ENCODE measurements at places on chromosomes 3 and 15. TPM values are rescaled to one million over a fixed set of nuclear protein-coding genes. Genes with fewer than 3 reads are reported as not detected.

CCR3 gene
- not detected for total RNA-seq

GPR156 gene
- total RNA-seq: 0.29 TPM

PEX5L gene
- 1.4 TPM for total RNA-seq

FAM107A gene
- total RNA-seq: 55.1 TPM

DZIP3 gene
- total RNA-seq: 15.0 TPM

EFCC1 gene
- total RNA-seq: 1.1 TPM

VWA5B2 gene
- total RNA-seq: not detected

SLC15A2 gene
- total RNA-seq: 1.2 TPM

OSTN gene
- total RNA-seq: 0.27 TPM

PIF1 gene
- 0.47 TPM for total RNA-seq

EIF4E3 gene
- 40.0 TPM for total RNA-seq

C3orf22 gene
- not detected for total RNA-seq

PLSCR4 gene
- total RNA-seq: 27.9 TPM

DPPA4 gene
- not detected for total RNA-seq

RTP3 gene
- not detected for total RNA-seq

ISLR gene
- 28.2 TPM for total RNA-seq

HIGD1A gene
- total RNA-seq: 200 TPM

C3orf80 gene
- total RNA-seq: 0.47 TPM

CCRL2 gene
- 2.1 TPM for total RNA-seq

WDR76 gene
- total RNA-seq: 1.5 TPM

CLEC3B gene
- total RNA-seq: 107 TPM

GOLGA6L9 gene
- 0.97 TPM for total RNA-seq

OXTR gene
- total RNA-seq: 0.47 TPM

CELSR3 gene
- 0.39 TPM for total RNA-seq

MCF2L2 gene
- 1.1 TPM for total RNA-seq

LIPH gene
- total RNA-seq: 0.41 TPM

RASL12 gene
- 63.3 TPM for total RNA-seq

EFHB gene
- total RNA-seq: 0.59 TPM

GOLGB1 gene
- 52.3 TPM for total RNA-seq

CCDC9B gene
- 72.1 TPM for total RNA-seq

IQCF5 gene
- total RNA-seq: not detected

OR5H6 gene
- not detected for total RNA-seq

NCKIPSD gene
- total RNA-seq: 27.8 TPM

SNRK gene
- total RNA-seq: 20.2 TPM

ULK3 gene
- total RNA-seq: 41.4 TPM

PLA2G4E gene
- 0.16 TPM for total RNA-seq

GXYLT2 gene
- total RNA-seq: 26.3 TPM

NOX5 gene
- total RNA-seq: not detected

PPP1R14D gene
- not detected for total RNA-seq
